Stimulated activated CD8-positive, alpha-beta memory T cell treated with anti-CD3 and anti-CD28 coated beads, Interleukin-2, amount 100 ng/mL, for 1 hour (primary cell): ENCODE measurements at places on chromosomes 4 and X.
A peak's percentile ranks its signal among the peaks of the same experiment; 100 is the strongest.

- DNase-seq = peak; percentile 24
Observed at GRCh38 chr4:99405433-99406115, 29.6 kb downstream of the ADH7 start.

DNA sequence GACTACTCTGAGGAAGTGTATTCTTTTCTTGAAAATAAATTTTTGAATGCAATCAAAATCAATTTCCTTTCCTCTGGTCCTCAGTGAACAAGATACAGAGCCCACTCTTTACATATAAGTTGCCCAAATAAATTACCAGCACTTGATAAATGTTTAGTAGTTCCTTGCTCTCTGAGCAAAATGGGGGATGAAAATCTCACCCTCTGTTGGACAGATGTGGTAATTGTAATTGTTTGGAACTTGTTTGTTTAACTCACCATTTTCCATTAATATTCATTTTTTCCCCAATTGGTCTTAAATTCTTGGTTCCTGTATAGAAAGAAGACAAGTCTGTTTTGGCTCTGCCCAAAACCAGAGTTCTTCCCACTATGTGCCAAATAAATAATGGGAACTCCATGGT is 146.3 kb downstream of the LDB2 start:
- DNase-seq = no peak

DNA sequence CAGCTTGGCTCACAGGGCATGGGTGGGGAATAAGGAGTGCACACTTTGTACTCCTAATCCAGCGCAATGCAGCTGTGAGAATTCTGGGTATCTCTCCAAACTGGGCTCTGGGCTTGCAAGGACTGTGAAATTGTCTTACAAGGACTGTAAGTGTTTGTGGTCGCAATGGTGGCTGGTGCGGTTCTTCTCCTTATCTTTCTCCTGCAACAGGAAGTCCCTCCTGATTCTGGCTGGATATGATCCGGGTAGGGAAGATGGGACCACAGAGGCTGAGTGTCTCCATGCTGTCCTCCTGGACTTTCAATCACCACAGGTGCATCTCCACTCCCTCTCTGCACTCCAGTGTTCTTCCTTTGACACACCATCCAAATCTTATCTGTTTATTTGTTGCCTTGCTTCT is 55.7 kb upstream of the GYPE start:
- no peak for DNase-seq

DNA sequence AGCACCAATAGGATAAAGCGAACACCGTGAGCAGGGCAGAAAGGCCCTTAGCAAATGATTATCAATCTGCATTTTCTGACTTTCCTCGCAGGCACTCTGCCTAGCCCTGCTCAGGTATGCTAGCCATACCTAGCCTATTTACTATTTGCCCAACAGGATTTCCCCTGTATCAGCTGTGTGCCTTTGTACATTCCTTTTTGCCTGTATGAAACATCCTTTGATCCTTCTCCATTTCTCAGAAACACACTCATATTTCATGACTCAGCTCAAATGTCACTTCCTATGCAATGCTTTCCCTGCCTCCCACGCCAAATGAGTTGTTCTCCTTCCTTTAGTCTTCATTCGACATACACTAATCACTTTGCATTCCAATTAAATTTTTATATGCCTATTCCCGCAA is 37.2 kb downstream of the PCDH7 start:
- no peak for DNase-seq

GRCh38 chr4:99402765-99403164 is 32.4 kb downstream of the ADH7 start:
- no peak for DNase-seq
